ENCODE measurements at places on chromosomes 12 and 14. TPM values are rescaled to one million over a fixed set of nuclear protein-coding genes. Genes with fewer than 3 reads are reported as not detected.

- DNase-seq, result no peak
Measured at GRCh38 chr12:103712216-103712615, 125.1 kb downstream of the STAB2 start.

DNA sequence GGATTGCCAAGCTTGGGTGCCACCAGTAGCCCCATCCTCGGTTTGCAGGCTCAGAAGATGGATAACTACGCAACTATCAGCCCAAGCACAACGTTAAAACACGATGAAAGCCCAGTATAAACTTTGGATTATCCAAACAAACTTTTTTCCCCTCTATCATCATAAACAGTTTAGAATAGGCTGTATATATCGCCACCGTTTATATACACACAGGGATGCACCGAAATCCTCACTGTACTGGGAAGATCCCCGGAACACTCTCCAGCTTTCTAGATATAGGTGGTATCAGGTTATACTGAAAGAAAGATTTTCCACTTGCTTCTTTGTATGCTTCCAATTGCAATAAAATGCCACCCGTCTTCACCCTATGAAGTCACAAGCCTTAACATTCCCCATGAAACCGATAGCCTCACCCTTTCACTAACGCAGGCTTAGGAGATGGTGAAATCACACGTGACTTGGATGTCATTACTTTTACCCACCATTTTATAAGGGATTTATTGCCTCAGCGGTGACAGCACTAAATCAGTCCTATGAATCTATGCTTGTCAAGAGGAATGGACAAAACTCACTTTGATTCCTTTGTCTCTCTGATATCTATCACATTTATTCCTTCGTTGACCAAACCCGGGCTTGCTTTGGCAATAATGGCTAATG is 207.6 kb upstream of the FOXN3 start:
- no peak for DNase-seq

DNA sequence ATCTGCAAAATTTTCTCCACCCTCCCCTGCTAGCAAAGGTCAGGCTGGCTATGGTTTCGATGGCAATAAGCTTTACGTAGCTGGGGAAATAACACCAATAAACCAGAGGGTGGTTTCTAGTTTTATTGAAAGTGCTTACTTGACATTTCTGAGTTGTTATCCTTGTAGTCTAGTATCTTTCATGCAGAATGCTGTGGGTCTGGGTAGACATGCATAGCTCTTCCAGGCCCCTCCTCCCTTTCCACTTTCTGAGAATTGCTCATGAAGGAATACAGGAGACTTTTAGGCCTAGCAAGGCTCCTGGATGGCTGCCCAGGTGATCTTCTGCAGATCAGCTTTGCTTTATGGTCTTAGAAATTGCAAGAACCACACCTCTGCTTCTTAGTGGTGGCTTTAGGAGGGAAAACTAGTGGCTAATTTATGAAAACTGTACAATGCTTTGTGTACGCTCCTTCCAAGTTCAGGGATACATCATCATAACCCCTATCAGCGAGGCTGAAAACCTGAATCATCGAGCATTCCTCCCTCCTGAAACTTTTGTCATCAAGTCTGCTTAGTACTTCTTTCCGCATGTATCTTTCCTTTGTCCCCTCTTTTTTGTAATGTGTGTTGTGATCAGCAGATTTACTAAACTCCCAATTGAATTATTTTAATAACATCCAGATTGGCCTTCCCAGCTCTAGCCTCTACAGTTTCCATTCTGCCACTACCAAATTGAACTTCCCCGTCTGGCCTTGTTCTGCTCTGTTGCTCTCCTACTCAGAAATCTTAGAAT is 473.0 kb downstream of the RAD51B start:
- DNase-seq, result no peak

The POTEG gene
- not detected for total RNA-seq

The NFATC4 gene
- total RNA-seq, result not detected

The CDC42BPB gene
- 1.5 TPM for total RNA-seq

GRCh38 chr14:91744068-91744480 is 12.2 kb upstream of the CATSPERB start:
- no peak for DNase-seq

The P2RX2 gene
- not detected for total RNA-seq

- no peak for DNase-seq
Measured at GRCh38 chr12:109883461-109883860, 3.1 kb upstream of the GLTP start.

GRCh38 chr14:60241091-60241490 is 7.9 kb upstream of the PPM1A start:
- no peak for DNase-seq

DNA sequence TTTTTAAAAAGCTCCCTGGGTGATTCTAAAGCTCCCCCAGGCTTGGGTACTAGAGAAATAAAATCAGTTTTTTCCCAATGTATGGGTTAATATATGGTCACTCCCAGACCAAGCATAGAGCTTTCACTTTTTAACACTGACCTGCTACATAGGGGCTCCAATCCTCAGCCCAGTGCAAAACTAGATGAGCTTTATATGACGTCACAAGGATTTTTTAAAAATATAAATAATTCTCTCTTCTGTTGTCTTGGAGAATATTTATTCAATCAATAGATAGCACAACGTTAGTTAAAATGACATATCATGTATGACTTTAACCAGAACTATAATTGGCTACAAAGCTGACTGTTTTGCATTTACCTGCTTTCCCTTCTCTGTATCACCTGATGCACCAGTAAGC is 137.9 kb upstream of the TMCC3 start:
- no peak for DNase-seq

All from activated CD4-positive, alpha-beta T cell treated with anti-CD3 and anti-CD28 coated beads, Interleukin-2, amount 10 ng/mL, durations not matched to agents 24 days and 14 days (primary cell).